ENCODE measurements at places on chromosomes 5 and 9.

DNA sequence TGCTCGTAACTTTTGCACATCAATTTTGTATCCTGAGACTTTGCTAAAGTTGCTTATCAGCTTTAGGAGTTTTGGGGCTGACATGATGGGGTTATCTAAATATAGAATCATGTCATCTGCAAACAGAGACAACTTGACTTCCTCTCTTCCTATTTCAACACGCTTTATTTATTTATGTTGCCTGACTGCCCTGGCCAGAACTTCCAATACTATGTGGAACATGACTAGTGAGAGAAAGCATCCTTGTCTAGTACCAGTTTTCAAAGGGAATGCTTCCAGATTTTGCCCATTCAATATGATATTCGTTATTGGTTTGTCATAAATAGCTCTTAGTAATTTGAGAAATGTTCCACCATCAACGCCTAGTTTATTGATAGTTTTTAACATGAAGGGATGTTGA lies 65.4 kb upstream of the CDH12 start:
- no peak for DNase-seq

DNA sequence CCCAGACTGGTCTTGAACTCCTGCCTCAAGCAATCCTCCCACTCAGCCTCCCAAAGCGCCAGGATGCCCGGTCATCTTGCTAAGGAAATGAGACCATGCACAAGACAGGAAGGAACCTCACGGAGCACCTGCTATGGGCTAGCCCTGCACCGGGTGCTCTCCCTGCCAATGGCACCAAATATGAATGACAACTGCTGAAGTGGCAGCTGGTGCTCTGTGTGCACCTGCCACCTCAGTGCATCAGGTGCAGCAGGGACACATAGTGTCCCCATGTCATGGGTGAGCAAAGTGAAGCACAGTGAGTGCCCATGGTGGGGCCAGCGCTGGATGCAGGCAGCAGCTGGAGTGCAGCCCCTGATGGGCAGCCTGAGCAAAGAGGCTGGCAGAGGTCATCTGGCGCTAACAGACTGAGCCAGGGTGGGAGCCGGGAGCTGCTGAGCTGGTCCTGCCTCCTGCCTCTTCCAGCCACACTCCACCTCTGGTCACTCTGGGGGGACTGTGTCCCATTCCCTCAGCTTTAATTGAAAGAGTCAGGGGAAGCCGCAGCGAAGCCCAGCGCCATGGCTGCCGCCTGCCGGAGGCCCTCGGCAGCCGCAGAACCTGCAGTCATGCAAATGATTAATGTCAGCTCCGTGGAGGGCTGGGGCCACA lies 46.4 kb downstream of the BARX1 start:
- DNase-seq, result no peak

DNA sequence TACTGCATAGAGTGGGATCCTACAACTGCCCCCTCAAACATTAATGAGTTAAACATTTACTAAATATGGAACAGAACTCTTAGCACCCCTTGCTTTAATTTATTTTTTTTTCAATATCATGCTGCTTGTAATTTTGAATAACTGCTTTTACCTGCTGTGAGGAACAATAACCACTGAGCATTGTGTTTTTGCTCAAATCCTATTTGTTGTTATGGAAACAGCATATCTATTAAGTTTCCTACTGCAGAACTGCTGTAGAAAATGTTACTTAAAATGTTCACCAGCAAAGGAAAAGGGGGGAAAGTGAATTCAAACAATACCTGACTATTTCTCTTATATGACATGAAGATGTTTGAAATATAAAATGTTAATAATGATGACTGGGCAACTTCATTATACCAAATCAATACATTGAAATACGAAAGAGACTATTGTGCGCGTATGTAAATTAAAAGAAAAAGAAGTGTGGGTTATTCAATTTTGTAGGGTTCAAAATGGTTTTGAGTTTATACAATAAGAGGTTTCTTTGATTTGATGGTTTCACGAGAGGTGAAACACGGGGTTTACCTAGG lies 1043.8 kb upstream of the NUDT12 start:
- no peak for DNase-seq

- DNase-seq, result no peak
These were observed 94.9 kb downstream of the SREK1 start for GRCh38 chr5:66239034-66239433.

DNA sequence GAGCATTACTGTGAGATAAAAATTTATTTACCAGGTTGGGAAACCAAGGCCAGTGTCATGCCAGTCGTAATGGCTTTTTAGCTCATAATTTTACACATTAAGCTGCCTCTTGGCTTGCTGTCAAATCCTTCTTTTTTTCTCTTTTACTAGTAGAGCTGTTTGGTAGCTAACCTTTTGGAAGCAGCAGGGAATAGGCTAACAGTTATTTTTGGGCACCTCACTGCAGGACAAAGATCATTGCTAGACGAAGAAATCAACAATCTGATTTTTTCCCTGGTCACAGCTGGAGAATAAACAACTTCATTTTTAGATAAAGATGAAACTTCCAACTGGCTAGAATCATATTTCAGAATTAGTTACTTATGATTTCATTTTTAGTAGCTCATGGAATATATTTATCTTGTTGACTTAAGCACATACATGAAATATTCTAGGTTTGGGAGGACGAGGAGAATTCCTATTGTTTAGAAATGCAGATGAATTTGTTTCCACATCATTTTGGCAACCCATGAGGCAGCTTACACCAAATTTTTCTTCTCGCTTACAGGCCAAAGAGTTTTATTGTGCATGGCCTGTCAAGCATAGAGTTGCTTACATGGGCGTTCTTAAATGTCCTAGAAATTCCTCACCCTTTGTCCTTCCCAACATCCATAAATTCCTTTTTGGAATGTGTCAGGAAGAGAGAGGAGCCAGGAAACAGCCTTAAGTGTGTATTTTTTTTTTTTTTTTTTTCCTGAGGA lies 19.6 kb downstream of the TNC start:
- no peak for DNase-seq

Measured in stimulated activated CD8-positive, alpha-beta memory T cell treated with anti-CD3 and anti-CD28 coated beads, Interleukin-12 subunit alpha, Interleukin-12 subunit beta, amount 100 ng/mL, for 1 hour (primary cell).